KBM-7 (cell line): ENCODE measurements at places on chromosomes 7 and 10.

DNA sequence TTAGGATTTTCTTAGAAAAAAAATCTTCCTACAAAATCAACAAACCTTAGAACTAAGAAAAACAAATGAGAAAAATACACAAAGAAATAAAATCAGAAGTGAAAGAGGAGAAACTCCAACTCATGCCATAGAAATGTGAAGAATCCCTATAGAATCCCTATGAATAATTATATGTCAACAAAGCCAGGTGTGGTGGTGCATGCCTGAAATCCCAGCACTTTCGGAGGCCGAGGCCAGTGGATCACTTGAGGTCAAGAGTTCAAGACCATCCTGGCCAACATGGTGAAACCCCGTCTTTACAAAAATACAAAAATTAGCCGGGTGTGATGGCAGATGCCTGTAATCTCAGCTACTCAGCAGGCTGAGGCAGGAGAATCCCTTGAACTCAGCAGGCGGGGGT lies 27.1 kb downstream of the ACSM6 start:
- DNase-seq, result no peak

GRCh38 chr10:31426401-31426800 lies 107.4 kb downstream of the ZEB1 start:
- peak; percentile 27 for DNase-seq

DNA sequence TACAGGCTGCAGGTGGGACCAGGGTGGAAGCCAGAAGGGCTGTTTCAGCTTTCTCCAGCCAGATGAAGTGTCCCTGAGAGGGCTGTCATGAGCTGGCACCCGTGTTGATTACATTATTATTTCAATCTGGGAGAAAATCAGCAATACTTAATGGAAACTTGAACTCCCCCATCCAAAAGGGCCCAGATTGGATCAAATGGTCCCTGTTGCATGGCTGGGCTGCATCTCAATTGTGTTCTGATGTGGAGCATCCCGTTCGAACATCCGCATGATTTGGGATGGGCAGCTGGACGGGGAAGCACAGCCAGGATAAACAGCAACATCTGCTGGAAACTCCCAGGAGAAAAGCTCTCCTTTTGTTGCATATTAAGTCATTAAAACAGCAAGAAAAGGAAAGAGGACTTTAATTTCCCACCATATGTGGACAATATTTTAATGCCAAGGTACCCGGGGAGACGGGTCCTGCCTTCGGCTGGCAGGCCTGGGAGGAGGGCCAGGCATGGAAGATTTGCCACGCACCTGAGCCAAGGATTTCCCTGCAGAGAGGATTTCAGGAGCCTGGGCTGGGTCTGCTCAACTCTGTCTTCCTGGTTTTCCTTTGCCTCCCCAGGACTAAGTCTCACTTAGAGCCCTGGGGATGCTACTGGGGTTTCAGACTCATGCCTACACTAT lies 52.4 kb downstream of the NPTX2 start:
- DNase-seq, result no peak

DNA sequence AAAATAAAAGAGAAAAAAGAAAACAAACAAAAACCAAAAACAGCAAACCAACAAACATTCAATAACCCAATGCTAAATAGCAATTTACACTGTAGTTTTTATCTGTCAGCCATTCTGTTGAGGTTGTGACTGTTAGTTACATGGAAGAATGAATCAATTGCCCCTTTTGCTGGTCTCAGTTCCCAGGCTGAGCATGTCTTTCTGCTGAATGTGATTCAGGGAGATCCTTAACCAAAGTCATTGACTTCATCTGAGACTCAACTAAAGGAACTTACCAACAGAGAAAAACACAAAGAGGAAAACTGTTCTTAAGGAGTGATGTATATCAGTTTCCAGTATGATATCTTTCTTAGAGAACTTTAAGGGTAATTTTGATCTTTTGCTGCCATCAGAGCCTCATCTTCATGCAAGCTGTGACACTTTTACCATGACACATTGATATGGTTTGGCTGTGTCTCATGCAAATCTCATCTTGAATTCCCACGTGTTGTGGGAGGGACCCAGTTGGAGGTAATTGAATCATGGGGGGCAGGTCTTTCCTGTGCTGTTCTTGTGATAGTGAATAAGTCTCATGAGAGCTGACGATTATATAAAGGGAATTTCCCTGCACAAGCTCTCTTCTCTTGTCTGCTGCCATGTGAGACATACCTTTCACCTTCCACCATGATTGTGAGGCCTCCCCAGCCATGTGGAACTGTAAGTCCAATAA lies 469.8 kb downstream of the KIF20B start:
- no peak for DNase-seq

GRCh38 chr10:99528494-99529441 lies 4.0 kb upstream of the NKX2-3 start:
- DNase-seq, result no peak

DNA sequence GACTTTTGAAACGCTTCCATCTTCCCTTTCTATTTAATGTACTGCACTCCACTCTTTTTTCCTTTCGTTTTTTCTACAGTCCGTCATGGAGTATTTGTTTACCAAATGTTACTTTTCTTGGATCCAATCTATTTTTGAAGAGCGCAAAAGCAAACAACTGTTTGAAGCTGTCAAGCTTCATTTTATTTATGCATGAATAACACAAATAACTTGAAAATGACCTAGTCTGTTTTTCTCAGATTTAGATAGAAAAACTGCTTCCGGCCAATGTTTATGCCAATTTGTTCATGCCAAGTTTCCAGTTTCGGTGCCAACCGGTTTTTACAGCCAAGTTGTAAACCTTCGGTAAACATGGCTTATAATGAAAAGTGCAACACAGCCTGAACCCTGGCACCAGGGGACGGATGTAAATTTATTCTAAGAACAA lies 150.9 kb upstream of the KLF6 start:
- no peak for DNase-seq

DNA sequence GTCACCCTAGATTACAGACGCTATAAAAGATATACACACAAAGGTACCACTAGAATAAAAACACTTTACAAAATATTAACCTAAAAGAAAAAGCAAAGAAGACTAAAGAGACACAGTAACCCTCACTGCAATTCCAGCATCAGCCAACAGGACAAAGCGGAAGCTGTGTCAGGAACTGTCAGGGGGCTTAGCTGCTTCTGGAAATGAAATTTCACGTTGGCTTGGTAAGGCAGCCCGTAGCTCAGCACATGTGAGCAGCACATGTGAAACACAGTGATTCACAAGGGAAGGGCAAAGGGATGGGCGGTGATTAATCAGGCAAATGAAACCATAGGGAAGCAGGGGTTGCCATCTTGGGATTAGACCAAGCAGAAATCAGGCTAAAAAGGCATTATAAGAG lies 195.4 kb downstream of the MGMT start:
- no peak for DNase-seq

DNA sequence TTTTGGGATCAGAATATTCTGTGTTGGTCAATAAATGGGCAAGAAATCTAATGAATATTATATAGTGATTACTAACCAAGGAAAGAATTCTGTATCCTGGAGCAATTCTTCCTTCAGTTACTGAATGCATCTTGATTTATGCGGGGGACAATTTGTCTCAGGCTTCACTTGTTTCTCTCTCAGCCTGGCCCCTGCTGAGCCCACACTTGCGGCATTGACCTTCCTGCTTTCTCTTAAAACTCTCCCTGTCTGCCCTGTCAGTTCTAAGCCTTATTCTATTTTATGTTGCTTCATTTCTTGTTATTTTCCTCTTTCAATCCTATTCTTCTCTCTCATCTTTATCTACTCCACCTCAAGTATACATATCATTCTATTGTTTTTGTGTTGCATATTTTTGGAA lies 122.1 kb upstream of the TPK1 start:
- no peak for DNase-seq

DNA sequence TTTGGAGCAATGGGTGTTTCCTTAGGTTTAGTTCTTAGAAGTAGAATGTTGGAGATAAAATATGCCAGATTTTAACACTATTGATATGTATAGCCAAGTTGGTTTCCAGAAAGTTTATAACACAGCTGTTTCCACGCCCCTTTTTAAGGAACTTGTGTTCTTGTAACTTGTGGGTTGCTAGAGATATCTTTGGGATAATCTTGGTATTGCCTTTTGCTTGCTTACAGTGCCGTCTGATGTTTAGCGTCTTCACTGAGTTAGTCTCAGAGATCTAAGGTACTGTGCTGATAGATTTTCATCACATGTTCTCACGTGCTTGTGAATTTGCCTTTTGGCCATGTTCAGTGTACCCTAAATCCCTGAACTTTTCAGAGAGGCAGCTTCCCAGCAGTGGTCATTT lies 12.4 kb downstream of the TMEM248 start:
- no peak for DNase-seq

DNA sequence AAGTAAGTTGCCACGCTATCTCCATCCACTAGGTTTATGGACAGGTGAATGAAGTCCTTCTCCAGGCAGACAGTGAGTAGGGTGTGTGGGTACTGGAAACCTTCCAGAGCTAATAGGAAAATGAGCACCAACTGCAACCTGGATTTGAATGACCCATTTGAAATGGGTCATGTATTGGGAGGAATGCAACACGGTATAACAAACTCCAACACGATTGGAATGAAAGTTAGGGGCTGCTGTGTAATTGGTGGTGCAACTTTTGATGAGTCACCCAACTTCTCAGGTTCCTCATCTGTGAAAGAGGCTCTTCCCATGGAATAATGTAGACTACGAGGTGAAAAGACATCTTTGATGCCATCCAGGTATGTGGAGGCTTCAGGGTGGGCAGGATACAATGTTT lies 241.4 kb upstream of the PODXL start:
- DNase-seq, result no peak

- no peak for DNase-seq
Measured at GRCh38 chr7:39252916-39253315, 275.2 kb downstream of the POU6F2 start.

DNA sequence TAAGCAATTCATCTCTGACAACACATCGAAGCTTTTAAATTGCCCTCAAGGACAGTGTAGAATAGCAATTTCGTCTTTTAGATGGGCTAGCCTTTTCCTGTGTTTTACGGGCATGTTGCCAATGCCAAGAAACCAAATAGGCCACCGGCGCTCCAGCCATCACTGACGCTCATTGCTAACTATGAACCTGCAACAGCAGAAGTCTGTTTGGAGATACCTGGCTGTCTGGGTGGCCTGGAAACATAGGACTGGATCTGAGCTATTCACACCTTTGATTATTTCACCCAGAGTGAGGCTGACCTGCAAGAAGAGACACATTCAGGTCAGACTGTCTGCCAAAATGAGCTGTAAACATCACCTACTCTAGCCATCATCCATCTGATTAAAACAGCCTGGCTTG lies 12.0 kb downstream of the KPNA7 start:
- DNase-seq, result no peak

DNA sequence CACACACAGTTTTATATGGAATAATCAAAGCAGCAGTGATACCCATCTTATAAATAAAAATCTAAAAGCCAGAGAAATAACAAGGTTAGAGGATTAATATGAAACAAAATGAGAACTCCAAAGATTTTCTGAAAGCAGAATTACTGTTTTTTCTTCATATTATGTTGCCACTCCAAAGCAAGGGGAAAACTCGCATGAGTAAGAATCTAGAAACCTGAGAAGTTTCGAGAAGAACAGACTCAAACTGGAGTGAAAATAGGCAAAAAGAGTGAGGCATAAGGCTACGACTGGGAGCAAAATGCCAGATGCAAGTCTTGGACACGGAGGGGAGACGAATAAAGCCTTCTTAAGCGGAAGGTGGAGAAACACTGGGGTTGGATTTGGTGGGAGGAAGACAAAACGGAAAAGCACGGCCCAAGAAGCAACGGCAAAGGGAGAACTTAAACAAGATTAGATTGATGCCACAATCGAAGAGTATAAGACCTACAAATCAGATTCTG lies 923 bp downstream of the TNPO3 start:
- no peak for DNase-seq

- DNase-seq, result no peak
Measured at GRCh38 chr10:129725890-129726631, 238.0 kb downstream of the EBF3 start.
